Osteoblast (primary cell): ENCODE measurements at places on chromosomes 4 and X.

DNA sequence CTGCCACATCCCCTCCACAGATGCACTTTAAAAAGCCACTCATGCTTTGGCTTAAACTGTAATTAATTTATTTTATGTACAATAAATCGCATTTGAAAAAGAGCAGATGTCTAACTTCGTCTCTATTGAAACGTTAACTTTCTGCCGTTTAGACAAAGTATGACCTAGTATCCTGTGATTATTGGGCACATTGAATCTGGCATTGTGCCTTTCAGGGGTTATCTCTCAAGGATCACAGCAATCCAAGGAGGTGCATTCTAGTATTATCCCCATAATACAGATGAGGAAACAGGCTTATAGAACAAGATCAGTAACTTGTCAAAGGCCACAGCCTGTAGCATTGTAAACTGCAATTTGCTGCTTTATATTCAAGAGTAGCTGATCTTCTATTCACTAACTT lies 4.6 kb downstream of the RASL11B start:
- H3K4me3 ChIP-seq, result no peak overlapping the region
- no peaks in the 10 kb centered on the region for H3K36me3 ChIP-seq
- no peak for DNase-seq

DNA sequence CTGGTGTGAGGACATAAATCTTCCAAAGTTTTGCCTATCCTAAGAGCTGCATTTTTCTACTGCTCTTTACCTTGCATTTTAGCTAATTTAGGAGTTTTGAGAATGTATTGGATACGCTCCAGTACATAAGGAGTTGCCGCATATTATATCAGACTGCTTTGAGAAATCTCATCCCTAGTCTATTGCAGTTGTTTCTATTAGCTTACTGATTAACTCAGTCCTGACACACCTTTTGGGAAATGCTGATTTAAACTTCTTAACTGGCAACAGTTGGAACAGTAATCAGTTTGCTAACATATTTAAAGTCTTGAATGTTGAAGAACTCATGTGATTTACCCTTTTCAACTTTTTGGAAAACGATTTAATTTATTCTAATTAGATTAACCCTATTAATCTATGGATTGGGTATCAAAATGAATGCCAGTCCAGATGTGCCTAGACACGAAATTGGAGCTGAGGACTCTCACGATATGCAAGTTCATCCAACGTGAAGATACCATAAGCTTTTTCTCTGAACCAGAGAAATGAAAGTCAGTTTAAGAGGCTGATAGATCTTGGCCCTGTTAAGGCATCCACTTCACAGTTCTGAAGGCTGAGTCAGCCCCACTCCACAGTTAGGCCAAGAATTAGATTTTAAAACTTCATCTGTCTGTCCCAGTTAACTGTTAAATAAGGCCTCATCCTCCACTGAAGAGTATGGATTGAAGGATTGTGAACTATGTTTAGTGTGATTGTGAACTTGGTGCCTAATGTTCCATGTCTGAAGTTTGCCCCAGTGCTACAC lies 90.0 kb downstream of the MAOA start:
- no peaks in the 10 kb centered on the region for H3K4me1 ChIP-seq
- H3K36me3 ChIP-seq, result no peaks in the 10 kb centered on the region
- H3K27me3 ChIP-seq, result peaks cover 10% of the 10 kb centered on the region
- DNase-seq, result no peak
- no peak overlapping the region for H3K27ac ChIP-seq

- H3K36me3 ChIP-seq, result no peaks in the 10 kb centered on the region
- DNase-seq, result no peak
- H3K4me1 ChIP-seq, result peaks cover 28% of the 10 kb centered on the region
- H3K4me3 ChIP-seq, result no peak overlapping the region
- H3K27me3 ChIP-seq, result no peaks in the 10 kb centered on the region
- peak overlapping the region; percentile 67 for H3K27ac ChIP-seq
Observed at GRCh38 chr4:7956934-7957656, 17.4 kb upstream of the AFAP1 start.

DNA sequence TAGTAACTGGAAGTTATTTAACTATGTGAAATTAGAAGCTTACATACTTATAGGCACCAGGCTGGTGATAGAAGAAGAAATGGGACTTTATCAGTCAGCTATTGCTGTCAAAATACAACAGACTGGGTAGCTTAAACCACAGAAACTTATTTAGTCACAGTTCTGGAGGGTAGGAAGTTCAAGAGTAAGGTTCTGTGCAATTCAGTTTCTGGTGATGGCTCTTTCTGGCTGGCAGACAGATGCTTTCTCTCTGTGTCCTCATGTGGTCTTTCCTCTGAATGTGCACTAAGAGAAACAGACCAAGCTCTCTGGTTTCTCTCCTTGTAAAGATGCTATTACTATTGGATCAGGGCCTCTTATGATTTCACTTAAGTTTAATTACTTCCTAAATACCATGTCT lies 92.1 kb upstream of the ANKRD50 start:
- no peak overlapping the region for H3K4me3 ChIP-seq
- H3K36me3 ChIP-seq, result no peaks in the 10 kb centered on the region
- no peak for DNase-seq

DNA sequence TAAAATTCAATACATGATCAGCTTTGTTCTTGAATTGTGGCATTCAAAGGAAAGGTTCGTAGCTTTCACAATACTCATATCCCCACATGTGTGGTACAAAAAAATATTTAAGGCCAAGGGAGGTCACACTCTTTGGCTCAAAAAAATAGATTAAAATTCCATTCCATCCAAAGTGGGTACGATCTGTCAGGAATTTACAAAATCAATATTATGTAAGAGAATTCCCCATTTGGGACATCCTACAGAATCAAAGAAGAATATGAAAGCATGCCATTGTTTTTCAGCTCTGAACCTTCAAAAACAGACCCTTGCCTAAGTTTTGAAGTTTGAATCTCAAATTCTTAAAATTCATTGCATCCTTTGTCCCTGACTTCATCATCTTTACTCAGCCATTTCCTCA lies 85.8 kb downstream of the MID1 start:
- peak overlapping the region; percentile 51 for H3K27ac ChIP-seq
- H3K27me3 ChIP-seq, result no peaks in the 10 kb centered on the region
- H3K36me3 ChIP-seq, result no peaks in the 10 kb centered on the region
- H3K4me3 ChIP-seq, result no peak overlapping the region
- peaks cover 11% of the 10 kb centered on the region for H3K4me1 ChIP-seq

DNA sequence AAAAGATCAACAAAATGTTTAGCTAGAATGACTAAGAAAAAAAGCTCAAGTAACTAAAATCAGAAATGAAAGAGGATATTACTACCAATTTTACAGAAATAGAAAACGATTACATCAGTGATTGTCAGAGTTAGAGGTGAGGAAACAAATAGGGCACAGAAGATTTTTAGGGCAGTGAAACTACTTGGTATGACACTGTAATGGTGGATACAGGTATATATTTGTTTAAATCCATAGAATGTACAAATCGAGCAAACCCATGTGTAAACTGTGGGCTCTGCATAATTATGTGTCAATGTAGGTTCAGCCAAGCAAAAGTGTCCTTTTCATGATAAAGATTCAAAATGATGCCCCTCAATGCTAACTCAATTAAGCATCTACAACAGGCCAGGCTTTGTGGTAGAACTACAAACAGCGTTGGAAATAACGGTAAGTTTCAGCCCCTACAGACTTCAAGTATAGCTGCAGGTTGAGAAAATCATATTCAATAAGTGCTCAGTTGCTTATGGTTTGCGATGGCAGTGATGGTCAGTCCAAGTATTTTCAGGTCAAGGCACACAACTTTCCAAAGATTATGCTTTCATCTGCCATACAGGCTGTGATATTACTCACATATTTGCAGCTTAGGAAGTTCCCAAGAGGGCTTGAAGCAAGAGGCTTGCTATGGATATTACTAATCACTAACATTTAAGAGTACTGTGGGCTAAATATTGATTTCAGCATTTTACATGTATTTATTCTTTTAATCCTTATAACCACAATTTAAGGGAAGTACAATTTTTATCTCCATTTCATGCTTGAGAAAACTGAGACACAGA lies 158.6 kb downstream of the TET2 start:
- H3K27me3 ChIP-seq, result no peaks in the 10 kb centered on the region
- no peaks in the 10 kb centered on the region for H3K4me1 ChIP-seq
- no peak overlapping the region for H3K4me3 ChIP-seq
- no peak overlapping the region for H3K27ac ChIP-seq
- H3K36me3 ChIP-seq, result no peaks in the 10 kb centered on the region

- peak overlapping the region; percentile 80 for H3K27ac ChIP-seq
- no peaks in the 10 kb centered on the region for H3K27me3 ChIP-seq
- no peak for DNase-seq
- peaks cover 75% of the 10 kb centered on the region for H3K4me1 ChIP-seq
- peaks cover 14% of the 10 kb centered on the region for H3K36me3 ChIP-seq
Observed at GRCh38 chr4:7876201-7876875, 63.3 kb downstream of the AFAP1 start.

DNA sequence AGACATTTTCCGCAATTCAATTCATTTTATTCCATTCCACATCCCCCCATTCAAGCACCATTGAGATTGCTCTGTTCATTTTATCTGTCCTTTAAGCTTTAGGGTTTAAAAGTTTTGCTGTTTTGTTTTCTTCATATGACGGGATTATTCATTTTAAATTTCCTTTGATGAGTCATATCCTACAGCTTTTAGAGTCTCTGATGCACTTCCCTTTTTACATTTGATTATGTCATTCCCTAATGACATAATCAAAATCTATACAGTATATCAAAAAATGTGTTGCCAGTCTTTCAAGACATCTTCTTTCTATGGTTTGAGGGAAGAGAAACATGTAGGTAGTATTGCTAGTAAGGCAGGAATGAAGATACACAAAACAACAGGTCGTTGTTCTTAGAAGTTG lies 456.3 kb downstream of the PDGFC start:
- no peaks in the 10 kb centered on the region for H3K4me1 ChIP-seq
- no peak overlapping the region for H3K4me3 ChIP-seq
- no peak for DNase-seq
- H3K36me3 ChIP-seq, result no peaks in the 10 kb centered on the region

- peaks cover 3% of the 10 kb centered on the region for H3K4me1 ChIP-seq
- peak overlapping the region; percentile 60 for H3K4me3 ChIP-seq
- no peak overlapping the region for H3K27ac ChIP-seq
- peak; percentile 66 for DNase-seq
Observed at GRCh38 chr4:176001151-176002006, 64.3 kb upstream of the WDR17 start.

GRCh38 chr4:163966612-163967011 lies 472.1 kb downstream of the TMA16 start:
- H3K36me3 ChIP-seq, result no peaks in the 10 kb centered on the region
- H3K4me3 ChIP-seq, result no peak overlapping the region
- no peak overlapping the region for H3K27ac ChIP-seq
- H3K27me3 ChIP-seq, result no peaks in the 10 kb centered on the region
- H3K4me1 ChIP-seq, result no peaks in the 10 kb centered on the region
- no peak for DNase-seq

- no peak overlapping the region for H3K27ac ChIP-seq
- no peak for DNase-seq
- H3K4me3 ChIP-seq, result no peak overlapping the region
- H3K4me1 ChIP-seq, result no peaks in the 10 kb centered on the region
- no peaks in the 10 kb centered on the region for H3K36me3 ChIP-seq
Observed at GRCh38 chr4:10135260-10135659, 18.7 kb upstream of the WDR1 start.

GRCh38 chr4:143581331-143581946 lies 67.9 kb downstream of the SMARCA5 start:
- no peak overlapping the region for H3K4me3 ChIP-seq
- H3K4me1 ChIP-seq, result peaks cover 3% of the 10 kb centered on the region
- no peak overlapping the region for H3K27ac ChIP-seq
- H3K27me3 ChIP-seq, result no peaks in the 10 kb centered on the region
- H3K36me3 ChIP-seq, result no peaks in the 10 kb centered on the region

DNA sequence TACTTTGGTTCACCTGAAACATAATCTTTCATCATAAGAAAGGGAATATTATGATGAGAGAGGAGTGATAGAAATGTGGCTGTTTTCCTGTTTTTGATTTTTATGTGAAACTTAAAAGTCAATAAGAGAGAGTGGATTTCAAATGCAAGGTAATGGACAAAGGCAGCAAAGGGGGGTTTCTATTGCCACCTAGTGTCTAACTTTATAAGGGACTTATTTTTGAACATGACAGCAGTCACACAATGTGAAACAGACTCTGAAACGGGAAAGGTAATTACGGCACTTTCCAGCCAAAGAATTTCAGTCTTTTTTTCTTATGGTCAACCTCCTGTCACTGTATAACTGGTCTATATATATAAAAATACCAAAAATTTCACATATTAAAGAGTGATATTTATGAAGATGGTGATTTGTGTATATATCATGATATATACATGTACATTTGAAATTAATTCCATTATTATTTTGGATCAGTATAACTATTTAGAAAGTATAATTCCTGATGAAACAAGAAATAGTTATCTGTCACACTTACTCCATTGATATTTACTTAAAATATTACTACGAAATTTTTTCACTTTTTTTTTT lies 127.1 kb downstream of the FBXO8 start:
- no peak for DNase-seq
- H3K4me1 ChIP-seq, result no peaks in the 10 kb centered on the region
- no peaks in the 10 kb centered on the region for H3K36me3 ChIP-seq
- H3K27me3 ChIP-seq, result peaks cover 2% of the 10 kb centered on the region

- H3K4me1 ChIP-seq, result no peaks in the 10 kb centered on the region
- H3K27me3 ChIP-seq, result peaks cover 13% of the 10 kb centered on the region
- no peak overlapping the region for H3K27ac ChIP-seq
- H3K36me3 ChIP-seq, result no peaks in the 10 kb centered on the region
- DNase-seq, result no peak
Observed at GRCh38 chrX:45208121-45208856, 7.6 kb upstream of the DIPK2B start.

DNA sequence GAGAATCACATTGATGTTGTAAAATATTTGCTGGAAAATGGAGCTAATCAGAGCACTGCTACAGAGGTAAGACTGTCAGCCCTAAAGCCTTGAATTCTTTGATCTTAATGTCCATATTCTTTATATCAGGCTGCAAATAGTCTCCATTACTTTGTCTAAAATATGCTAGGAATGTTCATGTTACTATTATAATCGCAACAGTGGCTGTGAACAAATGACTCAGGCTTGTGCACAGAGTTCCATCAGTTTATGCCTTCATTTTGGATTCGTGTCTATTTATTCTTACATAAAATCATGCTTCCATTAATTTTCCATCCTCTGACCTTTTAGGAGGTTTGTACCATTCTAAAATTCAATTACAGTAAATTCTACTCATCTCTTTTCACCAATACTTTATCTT lies 182.7 kb downstream of the ANK2 start:
- H3K4me3 ChIP-seq, result no peak overlapping the region
- no peaks in the 10 kb centered on the region for H3K27me3 ChIP-seq
- H3K36me3 ChIP-seq, result no peaks in the 10 kb centered on the region
- peak; percentile 10 for DNase-seq
- no peaks in the 10 kb centered on the region for H3K4me1 ChIP-seq

DNA sequence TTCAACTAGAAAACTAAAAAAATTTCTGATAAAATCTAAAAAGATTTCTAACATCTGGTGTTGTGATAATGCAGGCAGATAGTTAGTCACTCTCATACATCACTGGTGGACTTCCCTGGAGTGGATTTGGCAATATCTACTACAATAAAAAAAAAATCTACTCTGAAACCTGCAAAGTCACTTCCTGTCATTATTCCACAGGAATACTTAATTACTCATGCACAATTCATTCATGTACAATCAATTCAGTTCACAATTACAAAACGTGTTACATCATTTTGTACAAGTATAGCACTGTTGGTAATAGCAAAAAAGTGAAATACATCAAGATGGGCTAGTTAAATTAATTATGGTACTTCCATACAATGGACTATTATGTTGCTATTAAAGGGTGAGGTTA lies 16.5 kb upstream of the RHOH start:
- H3K4me1 ChIP-seq, result peaks cover 18% of the 10 kb centered on the region
- H3K4me3 ChIP-seq, result no peak overlapping the region
- H3K27me3 ChIP-seq, result no peaks in the 10 kb centered on the region
- H3K27ac ChIP-seq, result peak overlapping the region; percentile 55
